Aorta (tissue), 5 donors: ENCODE measurements at places on chromosomes 2 and 18. TPM values are rescaled to one million over a fixed set of nuclear protein-coding genes. Genes with fewer than 3 reads are reported as not detected.
A peak's percentile ranks its signal among the peaks of the same experiment; 100 is the strongest.

DNA sequence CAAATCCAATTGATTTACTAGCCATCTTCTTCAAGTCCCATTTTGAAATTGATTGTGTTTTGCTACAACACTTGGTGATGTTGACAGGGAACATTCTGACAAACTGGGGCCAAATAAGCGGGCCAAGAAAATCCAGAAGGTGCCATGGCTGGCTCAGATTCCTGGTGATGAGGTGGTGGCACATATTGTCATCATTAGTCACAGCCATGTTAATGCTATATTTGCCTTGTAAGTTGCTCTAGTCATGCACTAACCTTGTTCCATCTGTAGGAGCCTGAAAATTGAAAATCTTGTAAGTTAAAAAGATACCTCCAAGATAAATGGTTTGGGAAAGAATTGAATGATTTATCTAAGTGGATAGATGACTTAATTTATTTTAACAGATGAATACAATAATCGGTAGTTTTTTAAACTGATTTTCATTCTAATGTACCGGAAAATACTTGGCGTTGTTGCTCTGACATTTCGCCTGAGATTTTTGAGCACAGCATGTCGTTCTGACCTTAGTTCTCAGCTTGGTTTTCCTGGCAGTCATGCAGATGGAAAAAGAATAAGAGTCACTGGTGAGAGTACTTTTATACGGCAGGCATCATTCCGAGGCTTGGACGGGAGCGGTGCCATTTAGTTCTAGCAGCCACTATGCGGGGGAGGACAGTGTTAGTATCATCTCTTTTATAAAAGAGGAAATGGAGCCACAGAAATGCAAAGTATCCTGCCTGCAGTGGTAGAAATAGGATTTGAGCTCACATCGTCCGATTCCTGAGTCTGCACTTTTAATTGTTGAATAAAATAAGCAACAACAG lies 133.9 kb downstream of the ZNF532 start:
- peak; percentile 80 for DNase-seq
- H3K27ac ChIP-seq = peak overlapping the region; percentile 85
- peak overlapping the region; percentile 23 for H3K4me3 ChIP-seq
- H3K4me1 ChIP-seq = peaks cover 2% of the 10 kb centered on the region

DNA sequence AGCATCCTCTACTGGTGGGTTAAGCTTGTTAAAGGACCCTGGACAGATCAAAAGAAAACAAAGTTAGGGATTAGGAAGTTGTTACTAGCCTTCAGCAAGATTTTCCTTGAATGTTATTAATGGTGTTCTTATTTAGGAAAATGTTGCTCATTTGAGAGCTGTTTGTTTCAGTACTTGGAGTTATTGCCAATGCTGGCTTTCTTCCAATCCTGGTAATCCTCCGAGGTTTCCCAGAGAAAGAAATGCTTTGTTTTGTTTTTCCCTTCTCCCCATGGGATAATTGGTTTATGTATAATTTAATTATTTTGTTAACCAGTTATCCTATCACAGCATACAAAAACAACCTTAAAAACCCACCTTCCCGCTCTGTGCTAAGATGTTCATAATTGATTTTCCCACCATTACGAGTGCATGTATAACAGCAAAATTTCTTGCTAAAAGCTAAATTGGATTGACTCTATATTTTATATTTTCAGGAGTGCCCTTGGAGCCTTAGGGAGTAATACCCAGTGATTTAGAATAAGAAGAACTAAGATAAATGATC lies 79.8 kb downstream of the MGAT5 start:
- no peaks in the 10 kb centered on the region for H3K4me1 ChIP-seq
- no peak for DNase-seq
- H3K27ac ChIP-seq = no peak overlapping the region
- H3K27me3 ChIP-seq = no peaks in the 10 kb centered on the region
- H3K4me3 ChIP-seq = no peak overlapping the region

EMILIN1 gene
- total RNA-seq = 200 TPM

DNA sequence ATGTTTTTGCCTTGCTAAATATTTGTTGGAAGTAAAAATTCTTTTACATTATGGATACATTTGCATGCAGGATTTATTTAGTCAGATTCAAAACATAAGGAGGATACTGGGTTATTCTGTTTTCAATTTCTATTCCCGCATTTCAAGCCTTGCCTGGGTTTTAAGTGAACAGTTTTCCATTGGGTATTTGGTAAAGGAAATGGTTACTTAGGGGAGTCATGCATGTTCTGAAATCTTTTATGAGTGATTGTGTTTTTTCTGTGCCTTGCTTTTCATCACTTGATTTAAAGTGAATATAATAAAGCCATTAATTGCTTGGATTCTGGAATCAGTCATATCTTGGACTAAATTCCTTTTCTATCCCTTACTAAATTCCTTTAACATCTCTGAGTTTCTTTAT lies 12.0 kb upstream of the SP9 start:
- no peak for DNase-seq
- H3K27me3 ChIP-seq = no peaks in the 10 kb centered on the region
- H3K4me1 ChIP-seq = no peaks in the 10 kb centered on the region
- no peak overlapping the region for H3K27ac ChIP-seq
- H3K4me3 ChIP-seq = no peak overlapping the region
- no peaks in the 10 kb centered on the region for H3K36me3 ChIP-seq

DNA sequence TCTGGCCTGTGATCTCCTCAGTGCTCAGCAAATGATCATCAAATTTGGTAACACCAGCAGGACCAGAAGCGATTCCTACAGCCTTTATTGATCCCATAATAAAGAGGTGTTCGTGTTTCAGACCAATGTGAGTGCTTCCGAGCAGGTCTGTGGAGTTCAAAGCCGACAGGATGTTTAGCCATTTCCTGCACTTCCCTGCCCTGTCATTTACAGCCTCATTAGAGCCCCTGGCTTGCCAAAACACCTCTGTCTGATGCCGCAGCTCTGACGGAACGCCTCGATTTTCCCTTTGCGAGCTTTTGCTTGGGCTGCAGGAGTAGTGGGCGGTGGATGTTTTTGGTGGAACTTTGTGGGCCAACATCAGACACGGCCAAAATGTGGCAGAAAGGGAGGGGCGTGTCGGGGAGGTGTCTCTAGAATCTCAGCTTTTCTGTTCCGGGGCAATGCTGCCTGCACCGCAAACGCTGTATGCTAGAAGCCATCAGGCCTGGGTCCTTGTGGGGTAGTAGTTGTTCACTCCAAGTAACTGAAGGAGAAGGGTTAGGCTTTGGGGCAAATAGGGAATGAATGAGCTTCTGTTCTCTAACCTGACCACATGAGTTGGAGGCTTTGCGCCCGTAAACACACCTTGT lies 26.1 kb upstream of the INHBB start:
- no peak for DNase-seq
- no peaks in the 10 kb centered on the region for H3K4me1 ChIP-seq
- no peak overlapping the region for H3K4me3 ChIP-seq
- no peaks in the 10 kb centered on the region for H3K36me3 ChIP-seq
- H3K27ac ChIP-seq = no peak overlapping the region

- H3K27ac ChIP-seq = no peak overlapping the region
- H3K27me3 ChIP-seq = no peaks in the 10 kb centered on the region
- H3K36me3 ChIP-seq = no peaks in the 10 kb centered on the region
- no peak for DNase-seq
Observed at GRCh38 chr2:196217116-196217515, 45.7 kb upstream of the STK17B start.

GNAL gene
- 15.5 TPM for total RNA-seq

INO80D gene
- total RNA-seq = 33.5 TPM

- no peak for DNase-seq
- peaks cover 1% of the 10 kb centered on the region for H3K4me1 ChIP-seq
- H3K4me3 ChIP-seq = no peak overlapping the region
- no peaks in the 10 kb centered on the region for H3K27me3 ChIP-seq
- H3K36me3 ChIP-seq = no peaks in the 10 kb centered on the region
Observed at GRCh38 chr2:146363731-146364130, 1481.1 kb upstream of the ACVR2A start.

FIGN gene
- total RNA-seq = 12.7 TPM

DNA sequence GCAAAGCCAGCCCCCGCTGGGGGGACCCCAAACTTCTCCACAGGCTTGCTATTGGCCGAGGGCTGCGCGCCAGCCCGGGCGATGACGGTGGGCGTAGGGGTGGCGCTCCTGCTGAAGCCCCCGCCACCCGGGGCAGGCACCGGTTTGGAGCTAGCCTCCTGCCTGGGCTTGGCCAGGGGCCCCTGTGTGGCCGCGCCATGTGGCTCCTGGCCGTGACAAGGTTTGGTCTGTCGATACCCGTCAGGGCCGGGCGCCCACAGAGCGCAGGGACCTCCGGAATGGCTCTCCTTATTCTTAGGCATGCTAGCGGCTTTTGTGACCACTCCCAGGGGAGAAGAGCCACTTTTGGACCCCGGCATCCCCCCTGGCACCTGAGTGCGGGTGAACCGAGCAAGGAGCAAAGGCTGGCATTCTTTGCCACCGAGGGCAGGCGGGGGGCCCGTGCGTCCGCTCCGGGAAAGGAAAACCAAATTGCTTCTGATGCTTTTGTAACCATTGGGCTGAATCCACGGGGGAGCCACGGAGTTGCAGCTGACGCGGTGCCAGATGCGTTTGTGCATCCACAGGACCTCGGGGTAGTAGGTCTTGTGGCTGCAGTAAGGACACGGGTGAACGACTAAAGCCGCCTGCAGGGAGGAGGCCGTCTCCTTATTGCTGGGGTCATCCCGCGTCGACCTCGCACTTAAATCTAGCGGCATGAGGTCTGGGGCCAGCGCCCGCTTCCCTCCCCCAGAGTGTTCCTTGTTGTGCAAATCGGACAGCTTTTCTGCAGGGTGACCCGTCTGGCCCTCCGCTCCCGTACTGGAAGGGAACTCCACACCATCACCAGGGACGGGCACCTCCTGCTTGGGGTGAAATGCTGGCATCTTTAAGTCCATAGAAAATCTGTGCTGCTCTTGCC lies 115.6 kb downstream of the ZNF516 start:
- H3K4me3 ChIP-seq = no peak overlapping the region
- H3K4me1 ChIP-seq = no peaks in the 10 kb centered on the region
- no peak overlapping the region for H3K27ac ChIP-seq
- H3K27me3 ChIP-seq = no peaks in the 10 kb centered on the region

- peaks cover 3% of the 10 kb centered on the region for H3K4me1 ChIP-seq
- no peak overlapping the region for H3K27ac ChIP-seq
- H3K4me3 ChIP-seq = no peak overlapping the region
- H3K27me3 ChIP-seq = no peaks in the 10 kb centered on the region
- no peaks in the 10 kb centered on the region for H3K36me3 ChIP-seq
Observed at GRCh38 chr2:150643114-150643725, 155.8 kb upstream of the RND3 start.

- H3K36me3 ChIP-seq = no peaks in the 10 kb centered on the region
- H3K4me3 ChIP-seq = no peak overlapping the region
- no peak overlapping the region for H3K27ac ChIP-seq
- H3K4me1 ChIP-seq = no peaks in the 10 kb centered on the region
- H3K27me3 ChIP-seq = no peaks in the 10 kb centered on the region
Observed at GRCh38 chr2:241931084-241931975, 61.8 kb downstream of the RTP5 start.

GRCh38 chr18:23871410-23871809 lies 143.1 kb upstream of the TTC39C start:
- no peaks in the 10 kb centered on the region for H3K36me3 ChIP-seq
- no peak overlapping the region for H3K27ac ChIP-seq
- no peaks in the 10 kb centered on the region for H3K4me1 ChIP-seq
- no peak for DNase-seq
- H3K4me3 ChIP-seq = no peak overlapping the region

DNA sequence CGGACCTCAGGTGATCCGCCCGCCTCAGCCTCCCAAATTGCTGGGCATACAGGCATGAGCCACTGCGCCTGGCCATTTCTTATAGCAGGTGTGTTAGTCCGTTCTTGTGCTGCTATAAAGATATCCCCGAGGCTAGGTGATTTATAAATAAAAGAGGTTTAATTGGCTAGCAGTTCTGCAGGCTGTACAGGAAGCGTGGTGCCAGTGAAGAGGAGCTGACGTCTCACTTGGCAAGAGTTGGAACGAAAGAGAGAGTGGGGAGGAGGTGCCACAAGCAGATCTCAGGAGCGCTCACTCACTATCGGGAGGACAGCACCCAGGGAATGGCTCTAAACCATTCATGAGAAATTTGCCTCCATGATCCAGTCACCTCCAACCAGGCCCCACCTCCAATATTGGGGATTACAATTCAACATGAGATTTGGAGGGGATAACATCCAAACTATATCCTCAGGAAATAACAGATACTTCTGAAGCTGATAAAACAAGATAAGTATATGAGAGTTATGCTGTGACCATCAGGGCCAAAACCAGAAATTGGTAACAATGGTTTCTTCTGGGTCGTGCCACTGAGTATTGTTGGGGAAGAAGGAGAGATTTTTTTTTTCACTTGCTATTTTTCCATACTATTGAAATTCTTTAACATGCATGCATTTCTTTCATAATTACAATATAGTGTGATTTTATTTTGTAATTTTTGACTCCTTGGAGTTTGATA lies 7.4 kb upstream of the RMC1 start:
- no peaks in the 10 kb centered on the region for H3K27me3 ChIP-seq
- H3K36me3 ChIP-seq = no peaks in the 10 kb centered on the region
- DNase-seq = no peak
- no peak overlapping the region for H3K27ac ChIP-seq

DNA sequence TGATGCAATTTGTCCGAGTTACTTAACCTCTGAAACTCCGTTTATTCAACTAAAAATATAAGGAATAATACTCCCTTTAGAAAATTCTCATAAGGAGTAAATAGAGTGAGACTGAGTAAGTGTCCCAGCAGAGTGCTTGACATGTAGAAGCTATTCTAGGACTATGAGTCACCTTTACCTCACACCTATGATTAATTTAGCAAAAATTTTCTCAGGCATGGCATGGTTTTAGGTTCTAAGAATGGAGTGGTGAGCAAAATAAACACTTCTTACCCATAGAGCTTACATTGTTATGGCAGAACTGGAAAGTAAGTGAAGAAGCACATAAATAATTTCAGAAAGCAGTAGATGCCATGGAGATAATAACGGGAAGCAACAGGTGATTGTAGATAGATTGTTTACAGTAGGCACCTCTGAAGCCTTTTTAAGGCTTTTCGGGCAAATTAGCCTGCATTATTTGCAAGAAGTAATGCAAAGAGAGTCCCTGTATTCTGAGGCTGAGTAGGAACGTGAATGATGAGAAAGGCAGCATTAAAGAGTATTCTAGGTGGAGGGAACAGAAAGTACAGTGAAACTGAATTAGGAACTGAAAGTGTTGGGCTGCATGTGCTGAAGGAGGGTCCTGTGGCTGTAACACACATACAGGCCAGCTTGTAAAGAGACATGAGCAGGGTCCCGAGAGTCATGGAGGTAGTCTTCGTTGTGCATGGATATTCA lies 209.2 kb downstream of the ZNF407 start:
- H3K27me3 ChIP-seq = no peaks in the 10 kb centered on the region
- no peak overlapping the region for H3K4me3 ChIP-seq
- H3K4me1 ChIP-seq = peaks cover 5% of the 10 kb centered on the region
- no peak overlapping the region for H3K27ac ChIP-seq

DNA sequence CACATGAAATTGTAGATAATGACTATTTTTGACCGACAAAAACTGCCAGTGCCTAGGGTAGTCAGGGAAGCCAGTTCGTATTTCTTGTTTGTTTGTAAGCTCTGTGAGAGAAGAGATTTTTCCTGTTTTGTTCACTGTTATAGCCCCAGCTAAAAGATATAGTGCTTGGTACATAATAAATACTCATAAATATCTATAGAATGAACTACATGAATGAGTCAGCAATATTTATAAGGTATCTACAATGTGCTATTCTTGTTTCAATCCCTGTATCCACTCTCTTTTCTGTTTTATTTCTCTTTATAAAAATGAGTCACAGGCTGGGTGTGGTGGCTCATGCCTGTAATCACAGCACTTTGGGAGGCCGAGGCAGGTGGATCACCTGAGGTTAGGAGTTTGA lies 275.6 kb upstream of the FANCL start:
- H3K36me3 ChIP-seq = no peaks in the 10 kb centered on the region
- H3K4me1 ChIP-seq = no peaks in the 10 kb centered on the region
- H3K27ac ChIP-seq = no peak overlapping the region
- H3K27me3 ChIP-seq = no peaks in the 10 kb centered on the region
- no peak overlapping the region for H3K4me3 ChIP-seq
